ENCODE measurements at places on chromosomes 13 and 19. TPM values are rescaled to one million over a fixed set of nuclear protein-coding genes. Genes with fewer than 3 reads are reported as not detected.

The IGFL2 gene
- total RNA-seq: not detected

The SPACA6 gene
- 7.8 TPM for total RNA-seq

The NR2C2AP gene
- total RNA-seq: 11.4 TPM

The SIGLEC12 gene
- total RNA-seq: not detected

The ZNF728 gene
- not detected for total RNA-seq

The ZNF30 gene
- 5.1 TPM for total RNA-seq

The ZNF560 gene
- total RNA-seq: under 0.01 TPM

The FUT3 gene
- total RNA-seq: not detected

The IL4I1 gene
- total RNA-seq: 2.6 TPM

The C19orf33 gene
- total RNA-seq: not detected

The ELSPBP1 gene
- not detected for total RNA-seq

The ZNF44 gene
- total RNA-seq: 6.5 TPM

The ING1 gene
- total RNA-seq: 6.7 TPM

The LATS2 gene
- 55.9 TPM for total RNA-seq

The ZNF600 gene
- total RNA-seq: 7.5 TPM

The GAS6 gene
- 111 TPM for total RNA-seq

The IGFL1 gene
- total RNA-seq: not detected

The LAIR2 gene
- total RNA-seq: not detected

The VMAC gene
- total RNA-seq: 9.1 TPM

The ANGPTL4 gene
- total RNA-seq: 11.7 TPM

The KLK10 gene
- not detected for total RNA-seq

The ZNF714 gene
- 9.8 TPM for total RNA-seq

The CBY2 gene
- total RNA-seq: not detected

The SLITRK5 gene
- not detected for total RNA-seq

The TMEM145 gene
- not detected for total RNA-seq

The CATSPERD gene
- total RNA-seq: not detected

The KCNRG gene
- 4.8 TPM for total RNA-seq

The CACNG8 gene
- 0.33 TPM for total RNA-seq

The PRX gene
- 1.3 TPM for total RNA-seq

The IGFL3 gene
- not detected for total RNA-seq

The LILRB3 gene
- total RNA-seq: not detected

The KLF16 gene
- 17.0 TPM for total RNA-seq

The PSG6 gene
- not detected for total RNA-seq

The CFD gene
- 0.65 TPM for total RNA-seq

The SLC25A41 gene
- 0.33 TPM for total RNA-seq

The ZBTB32 gene
- not detected for total RNA-seq

The CACNA1A gene
- 0.65 TPM for total RNA-seq
